A549 treated with Hydrocortisone at 1 μM for 4 hours (cell line): ENCODE measurements at places on chromosomes 3 and 15. TPM values are rescaled to one million over a fixed set of nuclear protein-coding genes. Genes with fewer than 3 reads are reported as not detected.

TF gene
- total RNA-seq: 0.91 to 2.4 TPM (median 1.4 TPM) in 5 replicates

FOXB1 gene
- total RNA-seq: not detected in 5 replicates

PRSS50 gene
- total RNA-seq: not detected in 5 replicates

CHRNA3 gene
- total RNA-seq: 0.32 to 0.82 TPM (median 0.36 TPM) in 5 replicates

TM4SF18 gene
- 30.3 to 41.5 TPM (median 33.5 TPM) in 5 replicates for total RNA-seq

CYP11A1 gene
- 0.08 to 0.16 TPM in 2 of 5 replicates, not detected in the others for total RNA-seq

GPR15 gene
- total RNA-seq: not detected in 5 replicates

ZBTB20 gene
- 1.1 to 1.6 TPM (median 1.4 TPM) in 5 replicates for total RNA-seq

ZBED2 gene
- total RNA-seq: 0.13 to 0.22 TPM (median 0.20 TPM) in 5 replicates

COPS2 gene
- total RNA-seq: 53.1 to 99.3 TPM (median 57.9 TPM) in 5 replicates

CADM2 gene
- total RNA-seq: 0.10 to 0.30 TPM (median 0.21 TPM) in 4 of 5 replicates, not detected in the other

FOXL2NB gene
- total RNA-seq: 0.63 to 1.6 TPM (median 1.2 TPM) in 5 replicates

NRROS gene
- 0.03 TPM in 1 of 5 replicates, not detected in the others for total RNA-seq

PRRT3 gene
- total RNA-seq: 1.4 to 1.9 TPM (median 1.6 TPM) in 5 replicates

EIF4E3 gene
- 3.1 to 4.4 TPM (median 4.0 TPM) in 5 replicates for total RNA-seq

RETNLB gene
- total RNA-seq: not detected in 5 replicates

HIGD2B gene
- total RNA-seq: not detected in 5 replicates

CTDSPL gene
- total RNA-seq: 15.1 to 19.0 TPM (median 17.6 TPM) in 5 replicates

TRH gene
- total RNA-seq: not detected in 5 replicates

PLCH1 gene
- 0.79 to 1.1 TPM (median 0.84 TPM) in 5 replicates for total RNA-seq

ECE2 gene
- not detected in 5 replicates for total RNA-seq

ILDR1 gene
- not detected in 5 replicates for total RNA-seq

STRIT1 gene
- total RNA-seq: not detected in 5 replicates

SOX14 gene
- not detected in 5 replicates for total RNA-seq

CCK gene
- 1.3 to 2.3 TPM (median 1.9 TPM) in 5 replicates for total RNA-seq

MESP2 gene
- total RNA-seq: 0.24 to 0.84 TPM (median 0.48 TPM) in 5 replicates

SLC51A gene
- not detected in 5 replicates for total RNA-seq

CLDN11 gene
- 0.09 to 0.25 TPM (median 0.18 TPM) in 5 replicates for total RNA-seq

EFHB gene
- total RNA-seq: 0.60 to 1.3 TPM (median 0.82 TPM) in 5 replicates

PPM1L gene
- 0.37 to 0.91 TPM (median 0.56 TPM) in 5 replicates for total RNA-seq

DUOXA2 gene
- not detected in 5 replicates for total RNA-seq

COL6A5 gene
- total RNA-seq: not detected in 5 replicates

PLAAT1 gene
- 0.13 to 0.17 TPM in 2 of 5 replicates, not detected in the others for total RNA-seq

TMEM212 gene
- not detected in 5 replicates for total RNA-seq

SPESP1 gene
- not detected in 5 replicates for total RNA-seq

MYZAP gene
- total RNA-seq: 1.1 to 1.3 TPM (median 1.2 TPM) in 5 replicates

ALDH1L1 gene
- total RNA-seq: 0.12 to 0.30 TPM (median 0.21 TPM) in 5 replicates

P3H2 gene
- 28.0 to 47.3 TPM (median 34.5 TPM) in 5 replicates for total RNA-seq
